NCI-H524 (cell line): ENCODE measurements at places on chromosomes 1 and 21.
A peak's percentile ranks its signal among the peaks of the same experiment; 100 is the strongest.

DNA sequence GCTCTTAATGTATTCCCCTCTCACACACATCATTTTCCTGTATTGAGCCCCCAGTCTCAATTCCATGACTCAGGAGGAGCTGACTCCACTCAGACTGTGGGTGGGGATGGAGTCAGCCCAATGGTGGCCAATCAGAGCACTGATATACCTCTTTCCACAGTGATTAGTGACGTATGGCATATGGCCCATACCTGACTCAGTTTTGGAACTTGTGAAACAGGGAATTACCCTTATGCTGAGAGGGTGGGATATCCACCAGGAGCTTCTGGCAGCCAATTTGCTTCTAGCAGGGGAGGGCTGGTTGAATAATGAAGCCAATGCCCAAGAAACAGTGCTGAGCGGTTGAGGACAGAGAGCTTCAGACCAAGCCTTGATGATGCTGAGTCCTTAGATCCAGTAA lies 86.4 kb upstream of the SPATA6 start:
- no peak for DNase-seq

GRCh38 chr1:214319938-214320337 lies 39.0 kb downstream of the SMYD2 start:
- no peak for DNase-seq

- DNase-seq = no peak
Measured at GRCh38 chr1:244064621-244065020, 13.5 kb downstream of the ZBTB18 start.

DNA sequence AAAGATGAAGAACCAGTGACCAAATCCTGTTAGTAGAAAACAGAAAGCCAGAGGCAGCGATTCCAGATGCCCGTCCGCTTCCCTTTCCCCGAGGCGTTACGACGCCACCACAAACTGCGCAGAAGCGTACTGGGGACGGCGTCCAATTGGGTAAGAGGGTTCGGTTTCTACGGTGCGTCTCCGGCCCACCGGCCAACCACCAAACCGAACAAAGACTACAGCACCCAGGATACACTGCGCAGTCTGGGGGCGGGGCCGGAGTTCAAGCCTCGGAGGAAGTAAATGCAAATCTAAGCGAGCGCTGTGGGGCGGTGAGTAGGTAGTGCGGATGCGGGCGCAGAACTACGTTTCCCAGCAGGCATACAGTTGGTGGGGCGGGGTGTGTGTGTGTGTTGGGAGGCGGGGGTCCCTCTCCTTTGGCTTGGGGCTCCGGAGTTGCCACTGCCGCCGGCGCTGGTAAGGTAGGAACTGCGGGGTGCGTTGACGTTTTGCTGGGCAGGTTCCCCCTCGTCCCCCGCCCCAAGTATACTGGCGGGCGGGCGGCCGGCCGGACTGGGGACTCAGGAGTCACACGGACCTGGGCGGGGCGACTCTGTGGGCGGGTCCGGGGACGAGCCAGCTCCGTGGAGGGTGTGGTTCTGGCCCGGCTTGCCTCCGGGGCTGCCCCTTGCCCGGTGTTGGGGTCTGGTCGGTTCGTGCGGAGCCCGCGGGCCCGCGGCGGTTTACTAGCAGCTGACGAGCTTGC lies at the start of the genes SWT1 and TRMT1L:
Gene SWT1, plus strand, starts transcription at position 314 of the 745 bp plus-strand sequence. CDS start 3,675 bp downstream, outside the sequence.
Gene TRMT1L, minus strand, starts transcription at position 100 of the 745 bp plus-strand sequence. CDS start 241 bp downstream, outside the sequence.
- peak; percentile 96 for DNase-seq

GRCh38 chr1:151347523-151348246 lies 633 bp upstream of the RFX5 start:
- DNase-seq = no peak

DNA sequence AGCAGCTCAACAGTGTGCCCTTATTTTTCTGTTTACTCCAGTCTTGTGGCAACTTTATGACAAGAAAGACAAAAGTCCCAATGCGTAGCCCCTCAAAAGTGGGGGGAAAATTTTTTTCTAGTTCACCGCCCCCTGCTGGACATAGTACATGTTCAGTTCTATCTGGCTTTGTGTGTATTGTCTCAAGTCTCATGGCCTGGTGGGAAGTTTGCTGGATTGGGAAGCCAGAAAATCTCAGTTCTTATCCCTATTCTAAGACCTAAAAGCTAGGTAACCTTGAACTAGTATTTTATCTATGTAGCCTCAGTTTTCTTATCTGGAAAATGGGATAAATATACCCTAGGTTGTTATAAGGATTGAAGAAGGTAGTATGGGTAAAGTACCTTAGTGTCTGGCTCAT lies 55.8 kb upstream of the LDLRAP1 start:
- DNase-seq = no peak

- no peak for DNase-seq
Measured at GRCh38 chr1:19079541-19080472, 123.3 kb upstream of the IFFO2 start.

GRCh38 chr1:12774801-12775345 lies 1.3 kb downstream of the PRAMEF12 start:
- DNase-seq = no peak

DNA sequence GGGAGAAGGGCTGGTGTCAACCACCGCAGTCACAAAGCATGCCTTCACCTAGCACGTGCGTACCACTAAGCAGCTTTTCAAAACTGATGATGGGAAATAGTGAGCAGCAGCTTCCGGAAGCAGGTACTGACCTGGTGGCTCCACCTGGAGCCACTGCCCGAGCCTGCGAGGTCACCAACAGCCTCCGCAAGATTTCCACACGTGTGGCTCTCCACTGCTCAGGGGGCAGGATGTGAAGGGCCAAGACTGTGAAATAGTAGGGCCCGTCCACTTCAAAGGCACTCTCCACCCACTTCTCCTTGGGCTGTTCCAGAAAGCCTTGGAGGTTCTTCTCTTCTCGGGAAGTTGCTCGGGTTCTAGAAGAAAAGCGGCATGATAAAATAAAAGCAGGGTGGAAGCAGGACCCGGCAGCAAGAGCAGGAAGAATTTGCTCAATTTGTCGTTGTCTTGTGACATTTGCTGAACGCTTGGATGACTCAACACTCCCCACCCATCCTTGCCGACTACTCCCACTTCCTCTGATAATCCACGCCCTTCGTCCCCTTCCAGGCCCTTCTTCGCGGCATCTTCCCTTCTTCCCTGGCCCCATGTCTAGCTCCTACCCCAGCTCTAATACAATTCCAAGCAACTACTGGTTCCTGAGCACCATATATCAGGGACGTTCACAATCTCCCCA lies 124.9 kb upstream of the IFFO2 start:
- no peak for DNase-seq

GRCh38 chr1:25743164-25744139 lies 56.5 kb upstream of the SELENON start:
- DNase-seq = peak; percentile 76

DNA sequence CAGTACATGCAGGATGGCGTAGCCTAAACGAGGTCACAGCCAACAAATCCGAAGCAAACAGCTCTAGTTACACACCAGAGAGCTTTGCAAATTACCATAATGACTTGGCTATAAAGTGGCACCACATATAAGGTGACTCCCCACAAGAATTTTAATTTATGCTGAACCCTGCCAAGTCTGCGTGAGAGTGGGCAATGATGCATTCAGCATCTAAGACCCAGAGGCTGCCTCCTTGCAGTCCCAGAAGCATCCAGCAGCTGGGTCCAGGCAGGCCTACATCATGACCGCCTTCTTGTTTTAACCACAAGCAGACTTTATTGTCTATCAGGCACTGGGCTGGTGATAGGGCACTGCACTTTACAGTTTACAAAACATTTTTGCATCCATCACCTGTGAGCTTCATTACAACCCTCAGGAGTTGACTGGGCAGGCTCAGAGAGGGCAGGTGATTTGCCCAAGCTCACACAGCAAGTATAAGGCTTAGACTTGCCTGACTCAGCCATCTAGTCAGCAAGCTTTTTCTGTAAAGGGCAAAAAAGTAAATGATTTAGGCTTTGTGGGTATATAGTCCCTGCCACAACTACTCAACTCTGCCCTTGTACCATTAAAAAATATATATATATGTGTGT lies 134.6 kb downstream of the GLIS1 start:
- no peak for DNase-seq

- DNase-seq = no peak
Measured at GRCh38 chr21:42154237-42155044, 64.5 kb upstream of the ABCG1 start.

GRCh38 chr21:33393348-33393747 lies 9.9 kb upstream of the IFNGR2 start:
- no peak for DNase-seq

- DNase-seq = no peak
Measured at GRCh38 chr1:55190109-55190508, 25.1 kb downstream of the USP24 start.

DNA sequence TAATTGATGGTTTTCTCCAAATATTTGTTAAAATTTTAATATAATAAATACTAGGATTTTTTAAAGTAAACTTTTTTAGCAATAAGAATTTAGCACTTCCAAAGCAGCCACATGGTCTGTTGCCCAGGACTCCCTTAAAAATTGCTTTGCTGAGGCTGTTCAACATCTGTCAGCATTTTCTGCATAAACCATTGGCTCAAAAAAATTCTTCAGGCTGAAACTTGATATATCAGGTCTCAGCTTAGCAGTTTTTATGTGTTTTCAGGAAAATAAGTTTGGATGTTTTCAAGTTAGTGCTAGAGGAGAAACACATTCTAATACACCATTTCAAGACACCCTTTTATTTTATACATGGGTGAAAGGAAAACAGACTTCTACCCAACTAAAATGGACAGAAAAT lies 69.1 kb upstream of the C1orf105 start:
- DNase-seq = no peak

- DNase-seq = no peak
Measured at GRCh38 chr1:206829875-206830274, 35.5 kb upstream of the IL20 start.

DNA sequence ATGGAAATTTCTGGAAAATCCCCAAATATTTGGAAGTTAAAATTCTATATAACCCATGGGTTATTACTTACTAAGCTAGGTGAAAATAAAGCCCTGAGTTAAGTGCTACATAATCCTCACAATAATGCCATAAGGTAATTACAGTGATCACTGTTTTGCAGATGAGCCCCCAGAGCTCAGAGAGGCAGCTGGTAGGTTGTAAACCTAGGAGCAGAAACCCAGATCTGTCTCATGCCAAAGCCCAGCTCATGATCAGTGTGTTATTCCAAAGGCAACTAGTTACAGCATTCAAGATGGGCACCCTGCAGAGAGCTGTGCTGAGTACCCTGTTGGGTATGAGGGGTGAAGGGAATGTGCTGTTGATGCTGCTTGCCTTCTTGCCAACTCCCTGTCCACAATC lies 10.8 kb upstream of the MYOG start:
- DNase-seq = peak; percentile 92

- no peak for DNase-seq
Measured at GRCh38 chr1:223700942-223701637, 11.2 kb upstream of the CAPN2 start.

- DNase-seq = no peak
Measured at GRCh38 chr21:38669186-38669585, 136.5 kb upstream of the ETS2 start.

DNA sequence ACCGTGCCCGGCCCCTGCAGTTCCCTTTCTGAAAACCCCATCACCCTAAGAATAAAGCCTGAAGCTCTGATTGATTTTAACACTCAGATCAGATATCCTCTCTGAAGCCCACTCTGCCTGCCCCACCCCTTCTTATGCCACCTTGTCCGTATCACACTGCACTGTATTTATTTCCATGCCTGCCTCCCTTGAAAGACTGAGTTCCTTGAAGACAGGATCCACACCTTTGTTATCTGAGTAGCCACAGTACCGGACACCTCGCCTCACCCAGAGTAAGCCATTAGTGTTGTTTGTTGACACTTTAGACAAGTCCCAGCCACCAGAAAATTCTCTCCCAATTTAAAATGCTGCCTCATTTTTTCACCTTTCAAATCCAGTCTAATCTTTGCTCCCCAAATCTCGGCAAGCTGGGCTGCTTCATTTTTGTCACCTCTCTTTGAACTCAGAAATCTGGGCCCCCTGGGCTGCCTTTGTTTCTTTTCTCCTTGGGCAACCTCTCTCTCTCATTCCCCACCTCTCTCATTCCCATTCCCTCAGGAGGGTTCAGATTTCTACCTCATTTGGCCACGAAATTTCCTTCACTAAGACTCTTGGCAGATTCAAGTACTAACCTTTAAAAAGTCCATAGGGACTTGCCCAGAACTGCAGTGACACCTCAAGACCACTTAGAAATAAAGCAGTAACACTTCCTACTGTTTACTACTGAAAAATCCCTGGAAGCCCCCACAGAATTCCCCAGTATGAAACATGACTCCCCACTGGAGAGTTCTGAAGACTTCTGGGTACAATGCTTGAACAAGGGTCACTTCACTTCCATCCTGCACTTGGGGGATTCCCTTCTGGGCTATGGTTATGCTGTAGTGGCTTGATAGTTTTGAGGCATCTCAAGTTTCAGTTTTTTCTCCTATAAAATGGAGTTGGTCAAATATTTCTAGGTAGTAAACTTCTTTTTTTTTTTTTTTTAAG lies 8.7 kb upstream of the PPP1R15B start:
- no peak for DNase-seq

DNA sequence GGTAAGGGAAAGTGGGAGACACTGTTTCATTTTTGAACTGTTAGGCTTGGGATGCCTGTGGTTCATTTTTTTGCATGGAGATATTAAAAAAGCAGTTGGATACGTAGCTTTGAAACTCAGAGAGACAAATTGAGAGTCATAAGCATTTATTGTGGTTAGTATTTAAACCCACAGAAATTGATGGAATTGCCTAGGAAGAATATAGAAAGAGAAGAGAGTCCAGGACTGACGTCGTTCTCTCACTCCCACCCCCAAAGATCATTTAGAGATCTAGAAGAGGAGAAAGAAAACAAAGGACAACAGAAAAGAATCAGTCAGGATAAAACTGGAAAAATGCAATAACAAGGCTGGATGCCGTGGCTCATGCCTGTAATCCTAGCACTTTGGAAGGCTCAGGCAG lies 73.2 kb upstream of the BMP8A start:
- DNase-seq = no peak

- DNase-seq = no peak
Measured at GRCh38 chr1:233261206-233261605, 34.3 kb downstream of the PCNX2 start.

- peak; percentile 82 for DNase-seq
Measured at GRCh38 chr1:35173909-35174540, 18.9 kb downstream of the SFPQ start.

DNA sequence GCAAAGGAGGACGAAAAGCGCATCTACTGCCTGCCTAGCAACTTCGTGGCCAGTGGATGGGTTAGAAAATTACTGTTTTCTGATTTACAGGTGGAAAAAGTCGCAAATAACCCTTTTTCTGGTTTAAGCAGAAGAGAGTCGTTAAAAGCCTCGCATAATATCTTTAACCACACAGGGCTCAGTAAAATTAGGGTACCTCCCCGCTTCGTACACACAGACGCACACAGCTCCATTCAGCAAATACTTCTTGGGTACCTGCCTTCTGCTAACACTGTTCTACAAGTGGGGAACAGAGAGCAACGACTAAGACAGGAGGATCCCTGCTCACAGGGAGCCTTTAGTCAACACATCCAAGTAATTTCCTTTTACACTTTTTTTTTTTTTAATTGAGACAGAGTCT lies 704 bp downstream of the ALG6 start:
- DNase-seq = peak; percentile 29

- no peak for DNase-seq
Measured at GRCh38 chr1:167132301-167133010, 38.6 kb downstream of the STYXL2 start.
